Stimulated activated CD8-positive, alpha-beta memory T cell treated with anti-CD3 and anti-CD28 coated beads, Interleukin-4, amount 100 ng/mL, for 1 hour (primary cell): ENCODE measurements at places on chromosomes 4 and X.

- no peak for DNase-seq
Observed at GRCh38 chr4:36053930-36054329, 190.4 kb downstream of the ARAP2 start.

DNA sequence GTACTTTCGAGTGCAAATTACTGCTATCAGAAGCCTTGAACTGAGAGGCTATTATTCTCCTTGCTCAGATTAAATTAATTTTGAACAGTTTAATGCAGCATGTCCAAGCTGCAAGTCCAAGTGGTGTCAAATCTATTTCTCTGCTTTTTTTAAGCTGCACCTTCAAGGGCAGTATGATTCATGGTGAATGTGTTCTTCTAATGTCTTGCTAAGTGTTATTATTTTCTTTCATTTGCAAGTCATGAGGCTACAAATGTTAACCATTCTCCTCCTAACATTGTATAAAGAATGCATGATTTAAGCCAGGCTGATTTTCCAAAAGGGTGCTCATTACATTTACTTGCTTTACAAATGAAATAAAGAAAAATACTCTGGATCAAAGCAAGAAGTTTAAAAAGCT is 200.4 kb downstream of the TEX13C start:
- DNase-seq: no peak

DNA sequence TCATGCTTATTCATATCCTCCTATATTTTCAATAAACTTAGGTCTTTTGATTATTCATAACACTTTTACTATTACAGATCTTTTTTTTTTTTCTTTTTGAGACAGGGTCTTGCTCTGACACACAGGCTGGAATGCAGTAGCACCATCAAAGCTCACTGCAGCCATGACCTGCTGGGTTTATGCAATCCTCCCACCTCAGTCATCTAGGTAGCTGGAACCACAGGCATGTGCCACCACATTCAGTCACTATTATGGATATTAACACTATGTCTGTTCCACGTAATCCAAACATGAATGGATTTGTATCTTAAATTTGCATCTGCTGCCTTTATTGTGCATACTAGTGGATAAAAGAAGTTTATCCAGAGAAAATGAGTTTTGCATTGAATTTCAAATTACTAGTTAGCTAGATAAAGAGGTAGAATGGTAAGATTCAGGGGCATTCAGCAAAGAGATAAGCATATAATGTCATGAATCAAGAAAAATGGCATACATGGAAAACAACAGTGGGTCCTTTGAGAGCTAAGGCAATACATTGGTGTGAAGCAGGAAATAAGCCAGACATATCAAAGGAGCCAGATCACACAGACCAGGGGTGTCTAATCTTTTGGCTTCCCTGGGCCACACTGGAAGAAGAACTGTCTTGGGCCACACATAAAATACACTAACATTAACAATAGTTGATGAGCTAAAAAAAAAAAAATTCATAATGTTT is 13.9 kb downstream of the ANAPC10 start:
- DNase-seq: no peak

DNA sequence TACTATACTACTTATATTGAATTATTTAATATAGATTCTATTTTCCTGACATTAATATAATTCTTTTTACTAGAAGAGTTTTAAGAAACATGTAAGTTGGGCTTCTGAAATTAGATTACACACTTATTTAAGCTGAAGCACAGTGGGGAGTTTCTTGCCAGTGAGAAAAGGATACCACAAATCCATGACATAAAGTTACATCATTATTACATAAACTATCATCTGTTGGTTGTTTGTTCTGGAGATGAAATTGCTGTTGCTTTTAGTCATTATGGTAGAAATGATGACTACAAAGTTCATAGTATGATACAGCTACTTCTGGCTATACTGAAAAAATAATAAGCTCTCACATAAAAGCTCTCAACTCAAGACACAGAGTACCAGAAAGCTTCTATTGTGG is 880.4 kb downstream of the PCDH18 start:
- DNase-seq: no peak

DNA sequence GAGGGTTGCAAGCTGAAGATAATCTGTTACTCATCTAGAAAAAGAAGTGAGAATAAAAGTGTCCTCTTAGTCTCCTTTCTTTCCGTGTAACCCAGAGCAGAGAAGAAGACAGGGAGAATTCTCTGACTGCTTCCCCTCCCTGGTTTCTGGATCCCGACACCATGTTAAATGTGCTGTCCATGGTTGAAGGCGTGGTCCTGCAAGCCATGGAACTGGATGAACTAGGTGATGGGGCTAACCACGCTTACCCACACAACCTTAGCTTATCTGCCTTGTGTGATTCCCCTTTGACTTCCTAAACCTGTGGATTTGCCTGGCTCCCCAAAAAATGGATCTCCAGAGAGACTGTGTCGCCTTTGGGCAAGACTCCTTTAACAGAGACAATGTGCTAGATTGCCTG is 907.6 kb downstream of the FSTL5 start:
- DNase-seq: no peak

DNA sequence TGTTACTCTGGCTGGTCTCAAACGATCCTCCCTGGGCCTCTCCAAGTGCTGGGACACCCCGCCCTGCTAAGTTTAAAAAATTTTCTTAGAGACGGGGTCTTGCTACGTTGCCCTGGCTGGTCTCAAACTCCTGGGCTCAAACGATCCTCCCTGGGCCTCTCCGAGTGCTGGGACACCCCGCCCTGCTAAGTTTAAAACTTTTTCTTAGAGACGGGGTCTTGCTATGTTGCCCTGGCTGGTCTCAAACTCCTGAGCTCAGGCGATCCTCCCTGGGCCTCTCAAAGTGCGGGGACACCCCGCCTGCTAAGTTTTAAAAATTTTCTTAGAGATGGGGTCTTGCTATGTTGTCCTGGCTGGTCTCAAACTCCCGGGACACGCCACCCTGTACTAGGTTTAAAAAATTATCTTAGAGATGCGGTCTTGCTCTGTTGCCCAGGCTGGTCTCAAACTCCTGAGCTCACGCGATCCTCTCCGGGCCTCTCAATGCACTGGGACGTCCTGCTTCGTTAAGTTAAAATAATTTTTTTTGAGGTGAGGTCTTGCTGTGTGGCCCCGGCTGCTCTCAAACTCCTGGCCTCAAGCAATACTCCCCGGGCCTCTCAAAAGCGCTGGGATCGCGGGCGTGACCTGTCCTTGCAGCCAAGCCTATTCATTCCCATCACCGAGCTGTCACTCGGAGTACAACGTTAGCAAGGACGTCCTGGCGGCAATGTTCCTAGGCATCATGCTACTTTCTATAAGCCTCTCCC is 1.1 kb downstream of the SLC25A6 start:
- DNase-seq: no peak

GRCh38 chrX:54043541-54044125 is 640 bp downstream of the PHF8 start:
- DNase-seq: no peak

DNA sequence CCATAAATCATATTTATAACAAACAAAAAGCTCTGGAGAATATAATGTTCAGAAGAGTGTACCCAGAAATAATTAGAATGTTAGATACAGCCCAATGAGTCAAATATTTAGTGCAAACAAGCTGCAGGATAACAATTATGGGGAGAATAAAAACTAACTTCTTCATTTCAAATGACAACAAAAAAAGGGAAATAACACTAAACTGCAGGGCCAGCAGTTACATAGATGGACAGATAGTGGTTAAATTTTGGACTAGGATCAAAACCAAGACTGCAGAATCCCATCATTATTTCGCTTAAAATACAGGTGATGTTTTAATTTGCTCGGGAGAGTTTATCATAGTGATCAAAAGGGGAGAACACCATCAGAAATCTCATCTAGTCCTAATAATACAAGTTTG is 617 bp upstream of the GPR34 start:
- no peak for DNase-seq

- no peak for DNase-seq
Observed at GRCh38 chr4:112647785-112648184, 10.8 kb downstream of the LARP7 start.

DNA sequence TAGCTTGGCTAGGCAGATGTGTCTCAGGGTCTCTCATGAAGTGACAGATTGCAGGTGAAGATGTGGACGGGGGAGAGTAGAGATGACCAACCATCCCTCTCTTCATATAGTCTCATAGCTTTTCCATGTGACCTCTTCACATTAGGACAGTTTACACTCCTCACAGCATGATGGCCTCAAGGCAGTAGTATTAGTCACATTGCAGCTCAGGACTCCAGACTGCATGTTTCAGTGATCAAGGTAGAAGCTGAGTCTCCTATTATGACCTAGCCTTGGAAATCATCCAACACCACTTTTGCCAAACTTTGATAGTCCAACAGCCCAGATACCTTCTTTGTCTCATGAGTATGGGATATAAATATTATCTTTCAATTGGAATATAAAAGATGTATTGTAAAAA is 147.7 kb downstream of the GASK1B start:
- DNase-seq: no peak

GRCh38 chr4:119666653-119667091 is 38.1 kb upstream of the PDE5A start:
- no peak for DNase-seq

GRCh38 chr4:114807357-114807756 is 208.8 kb downstream of the UGT8 start:
- DNase-seq: no peak

DNA sequence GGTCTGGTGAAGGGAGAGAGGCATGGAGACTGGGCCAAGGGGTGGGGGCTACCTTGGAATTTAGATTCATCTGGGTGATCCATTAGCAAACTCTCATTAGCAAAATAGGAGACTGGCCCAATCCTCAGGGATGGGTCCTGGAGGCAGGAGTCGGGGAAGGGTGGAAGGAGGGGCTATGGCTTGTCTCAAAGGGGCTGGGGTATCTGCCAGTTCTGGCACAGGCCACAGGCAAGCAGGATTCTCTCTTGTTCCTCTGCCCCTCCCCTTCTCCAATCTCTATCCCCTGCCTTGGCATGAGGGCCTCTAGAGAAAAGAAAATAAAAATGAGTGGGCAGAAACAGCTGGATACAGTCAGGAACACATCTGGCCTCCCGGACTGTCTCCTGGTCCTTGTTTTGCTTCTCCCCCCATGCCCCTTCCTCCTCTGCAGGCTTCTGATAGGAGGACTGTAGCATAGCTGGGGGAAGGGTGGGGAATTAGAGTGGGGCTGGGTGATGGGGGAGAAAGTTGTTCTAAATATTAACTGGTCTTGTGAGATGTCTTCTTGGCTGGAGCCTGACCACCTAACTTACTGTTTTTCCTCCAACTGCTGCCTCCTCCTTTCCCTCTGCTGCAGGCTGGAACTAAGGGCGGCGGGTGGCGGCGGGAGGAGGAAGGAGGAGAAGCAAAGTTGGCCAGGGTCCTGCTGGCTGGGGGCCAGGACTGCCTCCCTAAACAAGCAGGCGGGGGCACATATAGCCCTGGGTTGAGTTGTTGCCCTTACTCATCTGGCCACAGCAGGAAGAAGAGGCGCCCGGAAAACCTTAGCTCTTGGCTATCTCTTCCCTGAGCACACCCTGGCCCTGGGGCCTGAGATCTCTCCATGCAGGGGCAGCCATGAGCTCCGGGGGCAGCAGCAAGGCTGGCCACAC is 53.3 kb upstream of the LAS1L start:
- no peak for DNase-seq

DNA sequence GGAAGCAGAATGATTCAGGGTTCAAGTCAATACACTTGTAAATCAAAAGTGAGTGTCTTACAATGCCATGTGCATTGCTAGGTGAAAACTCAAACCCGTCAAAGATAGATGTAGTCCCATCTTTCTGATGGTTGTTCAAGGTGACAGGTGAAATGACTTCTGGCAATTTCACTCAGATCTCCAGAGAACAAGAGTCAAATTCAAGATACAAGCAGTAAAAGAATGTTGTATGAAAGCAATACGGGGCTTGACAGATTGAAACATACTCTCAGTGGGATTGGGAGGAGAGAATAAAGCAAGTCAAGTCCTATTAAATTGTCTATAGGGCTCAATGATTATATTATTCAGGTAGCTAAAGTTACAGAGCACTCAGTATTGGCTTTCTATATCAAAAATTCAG is 105.1 kb upstream of the ANXA10 start:
- no peak for DNase-seq

DNA sequence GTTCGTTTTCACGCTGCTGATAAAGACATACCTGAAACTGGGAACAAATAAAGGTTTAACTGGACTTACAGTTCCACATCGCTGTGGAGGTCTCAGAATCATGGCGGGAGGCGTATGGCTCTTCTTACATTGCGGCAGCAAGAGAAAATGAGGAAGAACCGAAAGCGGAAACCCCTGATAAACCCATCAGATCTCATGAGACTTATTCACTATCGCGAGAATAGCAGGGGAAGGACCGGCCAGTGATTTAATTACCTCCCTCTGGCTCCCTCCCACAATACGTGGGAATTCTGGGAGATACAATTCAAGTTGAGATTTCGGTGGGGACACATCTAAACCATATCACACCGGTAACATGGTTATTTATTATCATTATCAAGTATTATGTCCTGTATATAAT is 2204.5 kb downstream of the ARAP2 start:
- no peak for DNase-seq

GRCh38 chr4:69517674-69518073 is 22.0 kb upstream of the UGT2B4 start:
- DNase-seq: no peak

DNA sequence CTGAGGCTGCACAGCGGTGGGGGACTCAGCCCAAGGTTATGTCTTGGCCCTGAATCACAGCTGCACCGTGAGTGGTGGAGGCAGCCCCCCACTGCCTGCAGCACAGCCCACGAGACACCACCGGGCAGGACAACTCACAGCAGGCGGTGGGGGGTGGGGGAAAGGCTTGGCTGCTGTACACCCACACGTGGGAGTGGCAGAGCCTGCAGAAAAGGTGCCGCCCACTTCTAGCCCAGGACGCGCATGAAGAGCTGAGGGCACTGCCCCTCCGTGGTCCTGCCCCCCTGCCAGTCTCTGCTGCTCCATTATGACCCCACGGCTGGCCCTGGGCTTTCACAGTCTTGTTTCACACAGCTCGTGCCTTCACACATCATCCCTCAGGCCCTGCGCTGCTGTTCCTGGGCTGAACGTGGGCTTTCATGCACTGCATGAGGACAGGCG is 40.8 kb downstream of the FGFRL1 start:
- DNase-seq: no peak

DNA sequence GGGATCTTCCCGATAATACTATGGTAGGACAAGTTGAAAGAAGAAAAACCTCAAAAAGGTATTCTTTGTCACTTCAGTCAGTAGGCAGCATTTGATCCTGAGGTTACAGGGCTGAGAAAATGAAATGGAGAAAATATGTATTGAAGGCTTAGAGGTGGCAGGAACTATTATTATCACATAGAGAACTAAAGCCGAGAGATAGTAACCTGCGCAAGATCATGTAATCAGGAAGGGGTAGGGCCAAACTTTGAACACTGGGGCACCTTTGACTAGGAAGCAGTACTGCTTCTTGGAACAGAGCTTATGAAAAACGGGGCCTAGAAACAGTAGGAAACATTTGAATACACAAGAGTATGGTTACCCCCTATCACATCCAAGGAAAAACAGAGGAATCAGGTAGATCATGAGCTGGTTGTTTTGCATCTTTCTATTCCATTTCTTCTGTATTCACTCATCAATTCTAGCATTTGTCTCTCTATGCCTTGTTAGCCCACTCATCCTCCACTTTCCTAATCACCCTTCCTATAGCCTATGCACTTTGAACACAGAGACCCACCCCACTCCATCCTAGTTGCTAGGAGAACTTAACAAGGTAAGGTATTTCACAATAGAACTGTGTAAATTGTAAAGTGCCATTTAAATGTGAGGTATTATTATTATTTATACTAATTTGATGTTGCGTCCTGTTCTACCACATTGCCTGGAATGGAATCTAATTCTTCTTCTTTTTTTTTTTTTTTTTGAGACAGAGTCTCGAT is 34.6 kb upstream of the SLC9A7 start:
- no peak for DNase-seq

GRCh38 chr4:177403746-177404145 is 38.5 kb downstream of the AGA start:
- DNase-seq: no peak

- DNase-seq: no peak
Observed at GRCh38 chrX:47610511-47610910, 9.1 kb downstream of the SYN1 start.
